ENCODE measurements at places on chromosomes 1 and 21.
A peak's percentile ranks its signal among the peaks of the same experiment; 100 is the strongest.

DNA sequence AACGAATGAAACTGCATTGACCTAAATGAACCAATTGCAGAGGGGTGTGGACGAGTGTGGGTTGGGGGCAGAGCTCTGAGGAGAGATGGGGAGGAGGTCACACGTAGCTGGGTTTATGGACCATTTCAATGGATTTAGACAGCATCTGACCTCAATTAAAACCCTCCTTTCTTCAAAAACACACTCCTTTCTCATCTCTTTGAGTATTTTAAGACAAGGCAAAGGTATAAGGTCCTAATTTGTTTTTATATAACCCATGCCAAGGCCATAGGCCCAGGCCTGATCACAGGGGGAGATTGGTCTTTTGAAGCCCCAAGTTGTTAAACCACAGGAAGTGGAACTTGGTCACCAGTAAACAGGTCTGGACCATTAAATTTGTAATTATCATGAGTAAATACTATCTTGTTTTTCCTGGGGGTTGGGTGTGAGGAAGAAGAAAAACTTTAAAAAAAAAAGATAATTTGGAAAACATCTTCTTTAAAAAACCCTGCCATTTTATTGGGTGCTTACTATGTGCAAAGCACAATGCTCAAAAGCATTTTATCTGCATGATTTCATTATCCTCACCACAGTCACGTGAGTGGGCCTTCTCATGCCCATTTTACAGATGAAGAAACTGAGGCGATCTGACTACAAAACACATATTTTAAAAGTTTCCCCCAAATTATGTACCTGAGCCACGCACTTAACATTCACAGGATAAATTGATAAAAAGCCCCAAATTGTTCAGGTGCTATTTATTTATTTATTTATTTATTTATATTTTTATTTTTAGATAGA, 8.9 kb upstream of the INAVA start:
- DNase-seq: no peak

DNA sequence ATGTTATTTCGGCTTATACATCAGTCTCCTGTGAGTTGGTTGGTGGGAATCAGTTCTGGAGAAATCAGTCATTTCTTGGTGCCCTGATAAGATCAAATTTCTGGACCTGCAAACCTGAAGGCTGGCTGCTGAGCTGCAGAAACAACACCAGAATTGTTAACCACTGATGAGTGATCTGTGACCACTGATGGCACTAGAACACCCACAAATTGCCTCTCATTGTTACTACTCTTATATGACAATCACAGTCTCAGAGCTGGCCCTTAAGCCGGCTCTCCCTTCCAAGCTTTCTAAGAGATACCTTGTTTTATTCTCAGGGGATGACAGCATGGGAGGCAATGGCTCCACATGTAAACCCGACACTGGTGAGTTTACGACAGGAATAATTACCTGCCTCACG, 1.9 kb downstream of the C1orf162 start:
- DNase-seq: no peak

- no peak for DNase-seq
Measured at GRCh38 chr1:87154384-87154783, 174.3 kb upstream of the LMO4 start.

- no peak for DNase-seq
Measured at GRCh38 chr1:168202941-168203654, 22.7 kb upstream of the SFT2D2 start.

DNA sequence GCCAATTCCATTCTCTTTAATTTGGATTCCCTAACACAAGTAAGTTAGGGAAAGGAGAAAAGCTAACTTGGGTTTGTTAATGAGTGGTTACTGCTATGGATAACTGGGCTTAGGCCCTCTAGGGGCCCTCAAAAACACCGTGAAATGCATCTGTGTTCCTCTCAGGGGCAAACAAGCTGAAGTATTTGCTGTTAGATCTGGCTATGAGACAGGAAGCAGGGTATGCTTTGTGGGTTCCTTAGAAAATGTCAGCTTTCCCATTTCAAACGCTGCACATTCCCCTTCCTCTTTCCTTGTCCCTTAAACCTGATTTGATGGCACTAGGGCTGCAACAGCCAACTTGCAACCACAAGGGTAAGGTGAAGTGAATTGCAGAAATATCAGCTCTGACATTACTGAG, 5.7 kb upstream of the CAP1 start:
- no peak for DNase-seq

- no peak for DNase-seq
Measured at GRCh38 chr21:24730661-24731060, 876.6 kb downstream of the MRPL39 start.

DNA sequence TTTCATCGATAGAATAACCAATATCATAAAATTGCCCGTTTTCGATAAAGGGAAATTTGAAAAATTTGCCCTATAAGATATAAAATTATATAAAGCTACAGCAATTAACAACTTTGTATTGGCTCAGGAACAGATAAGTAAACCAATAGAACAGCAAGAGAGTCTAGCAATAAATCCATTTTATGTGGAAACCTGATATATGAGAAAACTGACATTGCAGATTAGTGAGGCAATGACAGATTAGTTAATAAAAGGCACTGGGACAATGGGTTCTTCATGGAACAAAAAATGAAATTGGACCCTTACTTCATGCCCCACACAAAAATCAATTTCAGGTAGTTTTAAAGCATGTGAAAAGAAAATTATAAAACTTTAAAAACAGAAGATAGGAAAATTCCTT, 169.9 kb upstream of the ST6GALNAC5 start:
- DNase-seq: no peak

- no peak for DNase-seq
Measured at GRCh38 chr1:37472994-37473393, 1.4 kb upstream of the ZC3H12A start.

DNA sequence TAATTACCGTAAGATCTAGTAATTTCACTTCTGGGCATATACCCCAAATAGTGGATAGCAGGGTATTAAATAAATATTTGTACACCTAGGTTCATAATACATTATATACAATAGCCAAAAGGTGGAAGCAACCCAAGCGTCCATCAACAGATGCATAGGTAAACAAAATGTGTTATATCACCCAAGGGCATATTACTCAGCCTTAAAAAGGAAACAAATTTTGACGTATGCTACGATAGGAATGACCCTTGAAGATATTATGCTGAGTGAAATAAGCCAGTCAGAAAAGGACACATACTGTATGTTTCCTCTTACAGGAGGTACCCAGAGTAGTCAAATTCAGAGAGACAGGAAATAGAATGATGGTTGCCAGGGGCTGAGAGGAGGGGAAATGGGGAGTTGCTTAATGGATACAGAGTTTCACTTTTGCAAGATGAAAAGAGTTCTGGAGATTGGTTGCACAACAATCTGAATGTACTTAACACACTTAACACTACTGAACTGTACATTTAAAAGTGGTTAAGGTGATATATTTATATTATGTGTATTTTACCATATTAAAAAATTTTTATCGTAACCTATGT, 36.6 kb upstream of the KCTD3 start:
- no peak for DNase-seq

- DNase-seq: no peak
Measured at GRCh38 chr1:153799566-153800465, 24.6 kb downstream of the SLC27A3 start.

GRCh38 chr21:25925936-25926335, 191.2 kb downstream of the GABPA start:
- peak; percentile 97 for DNase-seq

DNA sequence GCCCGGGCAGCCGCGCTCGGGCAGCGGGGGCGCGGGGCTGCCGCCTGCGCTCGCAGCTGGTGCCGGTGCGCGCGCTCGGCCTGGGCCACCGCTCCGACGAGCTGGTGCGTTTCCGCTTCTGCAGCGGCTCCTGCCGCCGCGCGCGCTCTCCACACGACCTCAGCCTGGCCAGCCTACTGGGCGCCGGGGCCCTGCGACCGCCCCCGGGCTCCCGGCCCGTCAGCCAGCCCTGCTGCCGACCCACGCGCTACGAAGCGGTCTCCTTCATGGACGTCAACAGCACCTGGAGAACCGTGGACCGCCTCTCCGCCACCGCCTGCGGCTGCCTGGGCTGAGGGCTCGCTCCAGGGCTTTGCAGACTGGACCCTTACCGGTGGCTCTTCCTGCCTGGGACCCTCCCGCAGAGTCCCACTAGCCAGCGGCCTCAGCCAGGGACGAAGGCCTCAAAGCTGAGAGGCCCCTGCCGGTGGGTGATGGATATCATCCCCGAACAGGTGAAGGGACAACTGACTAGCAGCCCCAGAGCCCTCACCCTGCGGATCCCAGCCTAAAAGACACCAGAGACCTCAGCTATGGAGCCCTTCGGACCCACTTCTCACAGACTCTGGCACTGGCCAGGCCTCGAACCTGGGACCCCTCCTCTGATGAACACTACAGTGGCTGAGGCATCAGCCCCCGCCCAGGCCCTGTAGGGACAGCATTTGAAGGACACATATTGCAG, 3.0 kb downstream of the ARTN start:
- peak; percentile 16 for DNase-seq

GRCh38 chr1:41977326-41977725, 58.6 kb upstream of the HIVEP3 start:
- DNase-seq: no peak

GRCh38 chr1:204479387-204480136, 15.0 kb downstream of the PIK3C2B start:
- DNase-seq: no peak

- DNase-seq: no peak
Measured at GRCh38 chr1:45097944-45098343, 85.9 kb downstream of the UROD start.

- no peak for DNase-seq
Measured at GRCh38 chr1:160005070-160005469, 26.7 kb downstream of the PIGM start.

- no peak for DNase-seq
Measured at GRCh38 chr21:14987370-14988170, 77.2 kb downstream of the NRIP1 start.

DNA sequence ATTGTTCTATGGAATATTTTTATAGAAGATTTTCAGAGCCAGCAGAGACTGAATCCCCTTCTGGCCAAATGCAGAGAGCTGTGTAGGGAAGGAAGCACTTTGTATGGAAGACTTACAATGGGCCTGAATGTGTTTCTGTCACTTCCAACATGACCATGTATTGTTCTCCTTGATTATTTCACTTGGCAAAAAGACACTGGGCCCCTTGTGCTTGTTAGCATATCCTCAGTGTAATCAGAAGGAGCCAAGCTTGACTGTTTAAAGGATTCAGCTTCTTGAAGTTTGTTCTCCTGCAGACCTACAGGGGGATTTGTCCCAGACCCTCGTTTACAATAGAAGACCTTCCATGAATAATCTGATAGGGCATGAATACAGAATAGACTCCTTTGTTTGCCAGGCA, 48.1 kb upstream of the UBE2U start:
- peak; percentile 28 for DNase-seq

DNA sequence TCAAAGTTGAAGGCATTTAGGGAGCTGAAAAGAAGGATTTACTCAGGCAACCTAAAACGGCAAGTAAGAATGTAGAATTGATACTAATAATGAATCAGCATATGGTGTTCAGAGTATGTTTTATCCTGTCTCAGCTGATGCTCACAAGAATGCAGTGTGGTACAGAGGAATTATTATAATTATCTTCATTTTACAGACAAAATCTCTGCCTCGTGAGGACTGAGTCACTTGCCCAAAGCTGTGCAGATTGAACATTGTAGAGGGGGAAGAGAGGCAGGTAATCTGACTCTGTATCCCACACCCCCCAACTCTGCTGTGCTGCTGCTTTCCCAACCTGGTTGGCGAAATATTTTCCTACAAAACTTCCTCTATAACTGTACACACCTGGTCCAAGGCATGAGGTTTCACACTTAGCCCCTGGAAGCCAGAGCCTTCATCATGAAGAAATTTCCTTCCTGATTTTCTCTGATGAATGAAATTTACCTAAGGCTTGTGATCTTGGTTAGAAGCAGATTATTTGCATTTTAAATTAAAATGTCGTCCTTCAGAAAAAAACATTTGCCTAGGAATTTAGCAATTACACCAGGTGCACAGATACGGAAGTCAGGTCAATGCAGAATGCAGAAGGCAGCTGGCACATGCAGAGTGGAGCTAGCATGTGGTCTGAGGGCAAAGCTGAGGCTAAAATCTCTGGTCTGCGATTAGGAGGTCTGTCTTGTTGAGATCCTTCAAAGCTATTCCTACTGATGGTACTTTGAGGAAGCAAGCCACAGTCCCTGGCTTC, 52.8 kb downstream of the DPT start:
- DNase-seq: no peak

DNA sequence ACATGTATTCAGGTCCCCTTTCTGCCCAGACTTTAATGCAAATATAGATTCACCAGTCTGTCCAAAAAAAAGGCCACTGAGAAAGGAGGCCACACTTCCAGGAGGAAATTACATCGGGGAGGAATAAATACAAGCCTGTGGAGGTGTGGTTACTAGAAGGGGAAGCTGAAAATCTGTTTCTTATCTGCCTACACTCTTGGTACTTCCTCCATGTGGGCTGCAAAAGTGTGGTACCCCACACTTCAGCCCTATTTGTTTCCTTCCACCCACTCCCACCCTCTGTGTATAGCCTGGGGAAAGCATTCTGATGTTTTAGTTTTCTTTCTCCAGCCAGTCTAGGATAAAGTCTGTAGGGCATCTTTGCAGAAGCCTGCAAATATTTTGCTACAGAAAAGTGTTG, 38.4 kb downstream of the UTP25 start:
- no peak for DNase-seq

DNA sequence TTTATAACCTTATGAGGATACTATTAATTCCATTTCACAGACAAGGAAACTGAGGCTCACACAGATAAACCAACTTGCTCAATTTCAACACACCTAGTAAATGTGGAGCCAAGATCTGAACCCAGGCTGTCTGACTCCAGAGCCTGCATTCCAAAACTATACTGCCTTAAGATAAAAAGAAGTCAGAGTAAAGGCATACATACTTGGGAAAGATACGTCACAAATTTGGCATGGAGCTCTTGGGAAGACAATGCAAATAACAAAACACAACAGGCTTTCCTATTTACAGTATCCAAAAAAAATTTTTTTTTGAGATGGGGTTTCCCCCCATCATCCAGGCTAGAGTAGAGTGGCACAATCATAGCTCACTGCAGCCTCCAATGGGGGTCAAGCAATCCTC, 5.9 kb downstream of the AKT3 start:
- no peak for DNase-seq

- DNase-seq: peak; percentile 77
Measured at GRCh38 chr1:201530741-201531531, 8.0 kb upstream of the NAV1 start.

Data from endothelial cell of umbilical vein (primary cell).